ENCODE measurements at places on chromosomes 12 and 14.

DNA sequence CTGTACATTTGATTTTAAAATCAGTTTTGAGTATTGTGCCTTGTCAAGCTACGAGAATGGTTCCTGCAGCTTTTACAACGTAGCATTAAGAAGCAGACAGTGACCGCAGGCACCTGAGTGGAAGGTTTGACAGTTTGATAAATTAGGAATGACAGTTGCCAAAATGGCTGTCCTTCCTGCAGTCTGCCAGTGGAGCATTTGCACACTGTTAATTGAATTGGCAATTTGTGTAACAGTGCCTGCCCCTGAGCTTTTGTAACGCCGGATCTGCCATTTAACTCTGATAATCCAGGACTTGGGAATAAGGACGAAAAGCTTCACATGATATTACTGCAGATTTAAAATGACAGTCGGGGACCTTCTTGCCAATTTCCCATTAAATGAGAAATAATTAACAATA, 385.3 kb downstream of the NPAS3 start:
- no peak for DNase-seq

DNA sequence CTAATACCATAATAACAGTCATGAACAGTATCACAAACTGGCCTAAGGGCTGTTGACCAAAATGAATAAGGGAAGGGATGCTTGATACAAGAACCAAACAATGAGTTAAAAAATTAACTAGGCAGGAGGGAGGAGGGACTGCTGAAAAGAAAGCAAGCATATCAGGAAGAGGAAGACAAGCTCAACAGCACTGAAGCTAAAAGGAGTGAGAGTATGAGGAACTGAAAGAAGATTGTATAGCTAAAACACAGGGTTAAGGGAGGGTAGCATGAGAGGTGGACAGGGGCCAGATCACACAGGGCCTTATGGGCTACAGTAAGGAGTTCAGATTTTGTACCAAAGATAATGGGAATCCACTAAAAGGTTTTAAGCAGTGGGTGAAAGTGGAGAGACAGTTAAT, 34.1 kb downstream of the ITGA7 start:
- DNase-seq = no peak

DNA sequence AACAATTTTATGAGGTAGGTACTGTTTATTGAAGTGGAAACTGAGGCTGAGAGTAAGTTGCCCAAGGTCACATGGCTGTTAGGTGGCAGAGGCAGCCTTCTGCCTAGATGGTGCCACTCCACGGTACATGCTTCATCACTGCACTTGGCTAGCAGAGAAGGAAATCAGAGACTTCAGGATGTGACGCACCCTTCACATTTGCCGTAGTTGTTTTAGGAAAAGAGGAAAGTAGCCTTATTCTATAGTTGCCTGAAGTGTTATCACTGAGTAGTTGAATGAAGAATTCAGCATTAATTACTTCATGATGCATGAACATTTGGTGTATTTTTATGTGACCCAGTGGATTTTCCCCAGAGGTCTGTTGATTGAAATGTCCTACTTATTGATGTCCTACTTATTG, 55.7 kb downstream of the ERC1 start:
- DNase-seq = no peak

DNA sequence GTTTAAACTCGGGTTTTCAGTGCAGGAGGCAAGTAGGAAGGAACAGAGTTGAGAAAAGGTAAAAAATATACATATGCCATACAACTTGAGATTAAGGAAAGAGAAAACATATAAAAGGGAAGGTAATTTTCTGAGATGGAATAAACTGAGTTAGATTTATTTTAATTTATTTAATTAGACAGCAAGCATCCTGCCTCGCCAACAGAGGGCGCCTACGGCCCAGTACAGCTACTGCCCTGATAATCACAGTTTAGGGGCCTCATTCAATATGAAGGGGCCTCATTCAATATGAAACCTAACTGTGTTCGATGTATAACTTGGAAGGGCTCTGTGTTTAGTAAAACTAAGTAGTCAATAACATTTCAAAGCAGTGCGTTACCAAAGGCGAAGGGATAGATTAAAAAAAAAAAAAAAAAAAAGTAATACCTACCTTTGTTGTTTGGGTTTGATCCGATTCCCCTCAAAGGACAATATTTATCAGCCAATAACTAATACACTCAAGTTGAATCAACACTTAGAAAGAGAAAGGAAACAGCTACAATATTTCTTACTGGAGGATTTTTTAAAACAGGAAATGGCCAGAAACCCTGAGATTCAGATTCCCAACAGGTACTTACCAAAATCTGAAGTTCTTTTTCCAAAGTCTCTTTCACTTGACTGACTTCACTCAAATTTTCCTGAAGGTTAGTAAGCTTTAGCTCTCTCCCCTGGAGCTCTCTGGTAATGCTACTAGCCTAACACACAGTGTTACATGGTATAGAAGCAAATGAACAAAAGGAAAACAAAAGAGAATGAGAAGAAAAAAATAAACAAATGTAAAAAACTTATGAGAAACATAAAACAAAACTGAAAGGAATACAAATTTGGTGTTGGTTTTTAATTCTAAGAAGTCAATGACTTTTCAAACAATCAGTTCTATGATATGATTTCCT, 70.0 kb upstream of the VPS33A start:
- peak; percentile 23 for DNase-seq

DNA sequence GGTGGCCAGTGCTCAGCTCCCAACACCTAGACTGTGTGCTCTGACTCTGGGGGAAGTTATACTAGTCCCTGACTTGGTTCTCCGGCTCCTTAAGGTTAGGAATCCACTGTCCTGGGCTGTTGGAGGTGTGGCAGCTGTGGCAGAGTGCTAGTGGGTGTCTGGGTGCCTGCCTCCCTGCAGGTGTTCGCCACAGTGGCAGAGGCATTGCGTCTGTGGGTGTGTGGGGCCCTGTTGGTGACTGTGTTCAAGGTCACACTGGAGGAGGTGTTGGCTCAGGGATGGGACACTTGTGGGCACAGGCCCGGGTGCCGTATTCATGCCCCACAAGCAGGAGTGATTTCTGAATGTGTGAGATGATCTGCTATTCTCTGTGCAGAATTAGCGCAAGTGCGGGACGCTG, 467.4 kb downstream of the TMEM121 start:
- no peak for DNase-seq

GRCh38 chr14:74904635-74905503, 18.2 kb downstream of the RPS6KL1 start:
- DNase-seq = no peak

DNA sequence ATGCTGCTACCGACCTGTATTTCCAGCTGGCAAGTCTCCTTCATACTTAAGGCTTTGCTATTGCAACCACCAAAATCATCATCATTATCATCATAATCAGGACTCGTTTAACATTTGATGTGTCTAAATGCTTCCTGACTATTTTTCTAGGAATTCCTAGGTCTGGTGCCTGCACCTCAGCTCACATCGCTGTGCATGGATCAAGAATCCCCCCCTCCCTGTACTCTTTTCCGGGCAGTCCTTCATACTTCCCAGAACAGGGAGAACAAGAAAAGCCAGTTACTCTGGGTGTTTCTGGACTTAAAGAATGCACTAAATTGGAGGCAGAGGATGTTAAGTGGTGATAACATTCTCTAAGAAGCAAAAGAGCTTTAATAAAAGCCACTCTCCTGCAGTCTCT, 9.4 kb downstream of the ERP27 start:
- DNase-seq = no peak

DNA sequence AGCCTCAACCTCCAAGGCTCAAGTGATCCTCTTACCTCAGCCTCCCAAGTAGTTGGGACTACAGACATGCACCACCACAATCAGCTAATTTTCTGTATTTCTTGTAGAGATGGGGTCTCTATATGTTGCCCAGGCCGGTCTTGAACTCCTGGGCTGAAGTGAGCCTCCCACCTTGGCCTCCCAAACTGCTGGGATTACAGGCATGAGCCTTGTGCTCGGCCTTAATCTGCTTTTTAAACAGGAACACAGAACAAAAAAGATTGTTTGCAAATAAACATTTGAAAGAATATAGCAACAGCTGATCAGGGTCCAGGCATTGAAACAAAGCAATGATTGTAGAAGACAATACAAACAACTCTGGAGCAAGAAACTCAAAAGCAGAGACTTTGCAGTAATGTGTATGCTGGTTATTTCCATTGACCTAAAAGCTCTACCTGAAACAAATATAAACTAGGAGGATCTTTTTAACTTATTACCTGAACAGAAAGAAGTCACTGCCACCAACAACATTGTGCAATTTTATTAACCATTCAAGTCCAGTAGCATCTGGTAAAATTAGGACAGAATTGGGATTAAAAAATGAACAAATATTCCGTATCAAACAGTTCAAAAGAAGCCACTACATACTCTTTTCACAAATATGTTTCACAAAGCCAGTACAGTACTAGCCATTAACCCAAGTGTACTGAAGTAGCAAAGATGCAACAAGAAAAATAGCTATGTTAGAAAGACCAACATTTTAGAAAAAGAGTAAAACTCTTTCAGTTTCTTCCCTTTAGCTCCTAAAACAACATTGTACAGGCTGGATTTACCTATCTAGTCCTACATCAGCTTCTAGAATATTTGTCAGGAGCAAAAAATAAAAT, 14.2 kb downstream of the AMN1 start:
- DNase-seq = no peak

DNA sequence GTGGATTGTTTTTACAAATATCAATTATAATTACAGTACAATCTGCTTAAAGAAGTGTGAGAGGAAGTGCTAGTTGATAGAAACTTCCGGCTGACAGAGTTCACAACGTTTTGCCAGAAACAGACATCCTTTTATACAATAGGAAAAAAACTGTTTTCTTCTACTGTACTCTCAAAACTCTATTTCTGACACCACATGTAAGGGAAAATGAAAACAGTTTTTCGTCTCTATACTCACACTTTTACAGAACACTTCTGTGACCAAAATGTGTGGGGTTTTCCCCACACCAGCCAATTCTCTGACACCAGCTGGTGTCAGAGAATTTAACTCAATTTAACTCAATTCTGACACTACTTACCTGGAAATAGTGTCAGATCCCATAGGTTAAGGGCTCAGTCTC, 24.2 kb upstream of the HIF1A start:
- no peak for DNase-seq

- DNase-seq = no peak
Measured at GRCh38 chr12:78430551-78430950, 434.0 kb upstream of the SYT1 start.

- no peak for DNase-seq
Measured at GRCh38 chr12:130514149-130514551, 176.5 kb downstream of the PIWIL1 start.

DNA sequence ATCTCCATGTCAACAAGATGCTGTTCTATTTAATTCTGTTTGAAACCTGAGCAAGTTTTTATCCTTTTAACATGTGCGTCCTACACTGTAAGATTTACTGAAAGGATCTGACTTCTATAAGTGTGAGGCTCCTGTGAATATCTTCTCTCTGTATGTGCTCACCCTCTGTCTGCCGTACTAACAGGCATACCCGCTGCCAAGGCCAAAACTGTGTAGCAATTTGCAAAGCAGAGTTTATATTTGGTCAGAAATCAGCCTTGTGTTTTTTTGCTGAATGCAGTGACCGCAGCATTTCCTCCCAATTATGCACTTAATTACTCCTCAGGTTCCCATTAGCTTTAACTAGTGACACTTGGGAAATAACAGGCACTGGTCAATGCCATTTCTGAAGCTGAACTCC, 12.3 kb downstream of the CHST11 start:
- no peak for DNase-seq

DNA sequence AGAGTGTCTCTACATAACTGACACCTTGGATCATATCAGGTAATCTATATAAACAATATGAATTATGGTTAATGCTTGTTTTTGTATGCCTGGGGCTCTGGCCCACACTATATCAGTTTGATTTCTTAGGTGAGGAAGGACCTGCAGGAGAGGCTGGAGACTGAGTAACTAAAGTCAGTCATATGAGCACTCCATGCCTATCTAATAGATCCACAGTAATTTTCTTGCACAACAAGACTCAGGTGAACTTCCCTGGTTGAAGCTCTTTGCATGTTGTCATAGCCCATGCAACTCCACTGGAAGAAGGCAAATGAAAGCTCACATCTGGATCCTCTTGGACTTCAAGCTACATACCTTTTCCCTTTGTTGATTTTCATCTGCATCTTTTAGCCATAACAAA, 62.3 kb downstream of the CDK17 start:
- DNase-seq = no peak

DNA sequence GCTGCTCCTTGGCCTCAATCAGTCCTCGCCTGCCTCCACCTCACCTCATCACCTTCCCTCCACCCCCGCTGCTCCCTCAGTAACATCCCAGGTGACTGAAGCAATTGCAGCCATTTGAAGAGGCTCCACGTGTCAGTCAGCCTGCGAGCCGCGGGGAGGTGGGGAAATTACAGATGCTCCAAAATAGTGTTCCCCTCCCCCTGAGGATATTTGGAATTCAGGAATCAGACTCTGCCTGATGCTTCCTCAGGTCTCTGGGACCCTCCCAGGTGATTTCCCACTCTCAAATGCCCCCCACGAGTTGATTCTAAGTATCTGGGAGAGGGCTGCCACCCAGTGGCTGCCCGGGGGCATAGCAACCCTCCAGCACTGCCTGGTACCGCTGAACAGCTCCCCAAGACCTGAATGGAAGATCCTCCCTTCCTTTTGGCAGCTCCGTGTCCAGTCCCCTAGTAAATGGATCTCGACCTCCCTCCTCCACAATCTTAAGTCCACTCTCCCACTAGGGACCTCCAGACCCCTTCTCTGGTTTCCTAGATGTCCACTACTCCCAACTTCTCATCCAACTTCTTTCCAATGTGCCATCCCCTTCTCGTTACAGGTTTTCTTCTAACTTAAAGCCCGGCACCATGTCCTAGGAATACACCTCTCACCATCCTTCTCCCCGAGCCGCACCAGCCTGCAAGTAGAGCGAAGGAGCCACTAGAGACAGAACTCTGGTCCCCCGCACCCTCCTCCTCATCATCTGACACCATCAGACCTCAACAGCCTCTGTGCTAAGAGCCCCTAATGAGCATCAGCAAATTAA, 1.4 kb upstream of the ASIC1 start:
- DNase-seq = peak; percentile 53

- peak; percentile 66 for DNase-seq
Measured at GRCh38 chr14:21846227-21846885, 172.7 kb upstream of the OR4E1 start.

GRCh38 chr14:103528146-103528586, 830 bp upstream of the TRMT61A start:
- no peak for DNase-seq

- no peak for DNase-seq
Measured at GRCh38 chr12:57456145-57456700, 1.1 kb downstream of the INHBE start.

Data from stimulated activated CD4-positive, alpha-beta T cell treated with anti-CD3 and anti-CD28 coated beads, Interleukin-1b, Interleukin-23, amount 100 ng/mL, for 4 hours (primary cell).